ENCODE measurements at places on chromosomes 5 and 9.

- DNase-seq: no peak
These were observed 47.8 kb upstream of the ADAMTS2 start for GRCh38 chr5:179393078-179393477.

DNA sequence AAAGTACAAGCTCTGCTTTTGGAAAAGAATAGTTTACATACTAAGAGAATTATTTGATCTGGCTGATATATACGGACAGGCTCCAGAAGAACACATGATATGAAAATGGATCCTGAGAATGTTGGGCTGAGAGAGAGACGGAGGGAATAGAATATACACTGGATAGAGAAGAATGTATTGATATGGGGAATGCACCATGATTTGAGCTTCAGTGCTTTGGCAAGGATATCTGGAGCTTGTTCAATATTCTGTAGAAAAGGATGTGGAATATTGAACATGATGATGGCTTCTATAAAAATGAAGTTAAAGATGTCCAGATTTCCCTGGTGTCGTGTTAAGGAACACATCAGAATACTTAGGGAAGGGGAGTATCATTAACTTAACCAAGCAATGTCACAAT is 280.5 kb upstream of the VLDLR start:
- no peak for DNase-seq

DNA sequence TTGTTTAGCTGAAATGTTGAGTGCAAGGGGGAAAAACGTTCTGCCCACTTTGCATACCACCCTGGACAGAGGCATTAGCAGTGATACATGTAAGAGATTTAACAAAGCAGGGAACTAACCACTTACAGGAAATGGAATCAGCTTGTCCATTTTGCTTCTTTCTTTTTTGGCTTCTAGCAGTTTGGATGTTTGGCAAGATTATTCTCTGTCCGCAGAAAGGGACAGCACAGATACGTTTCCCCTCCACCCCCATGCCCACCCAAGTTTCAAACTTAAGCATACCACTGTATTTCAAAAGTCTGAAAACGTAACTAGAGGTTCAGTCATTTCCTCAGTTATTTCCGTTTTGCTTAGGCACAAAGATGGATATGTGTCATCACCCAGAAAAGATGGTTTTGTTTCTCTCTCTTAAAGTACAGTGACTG is 118.4 kb downstream of the GDNF start:
- no peak for DNase-seq

- no peak for DNase-seq
These were observed at the start of gene KIF12 for GRCh38 chr9:114098936-114099668. Gene KIF12 (minus strand): TSS chr9:114099292. CDS start chr9:114099276, 16 bp downstream.

GRCh38 chr5:122500245-122501088 is 188.4 kb downstream of the SNCAIP start:
- DNase-seq: no peak

Data from stimulated activated CD8-positive, alpha-beta memory T cell treated with anti-CD3 and anti-CD28 coated beads, Interleukin-7, amount 100 ng/mL, for 4 hours (primary cell).